ENCODE measurements at places on chromosomes 3 and 15. TPM values are rescaled to one million over a fixed set of nuclear protein-coding genes. Genes with fewer than 3 reads are reported as not detected.

Gene FBXO40
- 0.31 TPM for total RNA-seq

Gene CADM2
- 96.5 TPM for total RNA-seq

Gene SLC12A1
- total RNA-seq: 0.16 TPM

Gene LIPH
- not detected for total RNA-seq

Gene MYD88
- 2.7 TPM for total RNA-seq

Gene ACKR2
- 0.16 TPM for total RNA-seq

Gene GRK7
- not detected for total RNA-seq

- DNase-seq: no peak
These were observed 268.4 kb upstream of the ATP11B start for GRCh38 chr3:182524711-182525401.

DNA sequence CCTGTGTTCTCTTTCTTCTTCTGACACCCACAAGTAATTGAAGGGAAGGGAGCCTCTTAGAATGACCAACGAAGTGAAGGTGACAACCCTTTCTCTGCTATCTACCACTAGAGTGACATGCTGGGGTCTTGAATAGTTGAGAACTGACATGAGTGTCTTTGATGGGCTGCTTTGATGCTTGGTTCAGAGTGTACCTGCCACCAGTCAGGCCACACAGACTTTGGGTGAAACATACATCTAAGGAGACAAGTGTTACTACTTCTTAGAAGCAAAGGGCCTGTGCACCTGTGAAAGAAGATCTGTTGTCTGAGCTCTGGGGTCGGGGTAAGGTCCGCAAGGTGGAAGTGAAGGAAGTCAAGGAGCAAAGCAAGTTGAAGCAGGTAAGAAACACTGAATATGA lies 1040.7 kb upstream of the CFAP20DC start:
- no peak for DNase-seq

DNA sequence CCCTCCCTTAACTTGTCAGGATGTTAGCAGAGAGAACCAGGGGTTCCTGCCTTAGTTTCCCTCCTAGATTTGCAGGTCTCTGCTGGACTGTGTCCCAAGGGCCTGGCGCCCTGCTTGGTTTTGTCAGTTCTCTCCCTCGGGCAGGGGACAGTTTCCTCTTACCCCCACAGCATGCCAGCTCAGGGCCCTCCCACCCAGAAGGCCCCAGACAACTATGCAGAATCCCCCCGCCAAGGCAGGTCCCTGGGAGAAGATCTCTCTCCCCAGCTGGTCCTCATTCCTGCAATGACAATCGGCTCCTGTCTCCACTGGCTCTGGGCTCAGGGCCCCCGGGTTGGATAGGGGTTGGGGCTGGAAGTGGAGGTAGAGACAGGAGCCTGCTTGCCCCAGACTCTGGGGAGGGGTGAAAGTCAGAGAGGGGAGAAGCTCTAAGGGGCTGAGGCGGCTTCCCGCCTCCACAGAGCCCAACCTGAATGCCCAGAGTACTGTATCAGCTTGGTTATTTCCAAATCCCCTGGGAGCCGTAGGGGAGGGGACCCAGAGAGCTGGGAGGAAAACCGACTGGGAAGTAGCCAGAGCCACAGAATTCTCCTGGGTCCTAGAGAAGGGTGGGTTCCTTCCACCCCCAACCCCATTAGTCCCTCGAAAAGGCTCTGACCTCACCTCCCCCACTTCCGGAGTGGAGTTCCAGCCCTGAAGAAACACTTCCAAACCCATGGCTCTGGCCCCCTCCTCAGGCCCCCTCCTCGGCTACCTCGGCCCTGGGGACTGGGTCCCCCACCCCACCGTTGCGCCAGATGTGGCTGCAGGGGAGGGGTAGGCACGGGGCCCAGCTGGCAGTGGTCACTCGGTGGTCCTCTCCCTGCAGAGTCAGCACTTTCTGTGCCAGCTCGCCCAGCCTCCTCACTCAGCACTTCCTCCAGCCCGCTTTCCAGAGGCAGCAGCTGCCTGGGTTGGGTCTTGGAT lies 3.8 kb upstream of the LOXL1 start:
- DNase-seq: no peak

GRCh38 chr3:57298041-57298440 lies 5.6 kb upstream of the ASB14 start:
- DNase-seq: no peak

DNA sequence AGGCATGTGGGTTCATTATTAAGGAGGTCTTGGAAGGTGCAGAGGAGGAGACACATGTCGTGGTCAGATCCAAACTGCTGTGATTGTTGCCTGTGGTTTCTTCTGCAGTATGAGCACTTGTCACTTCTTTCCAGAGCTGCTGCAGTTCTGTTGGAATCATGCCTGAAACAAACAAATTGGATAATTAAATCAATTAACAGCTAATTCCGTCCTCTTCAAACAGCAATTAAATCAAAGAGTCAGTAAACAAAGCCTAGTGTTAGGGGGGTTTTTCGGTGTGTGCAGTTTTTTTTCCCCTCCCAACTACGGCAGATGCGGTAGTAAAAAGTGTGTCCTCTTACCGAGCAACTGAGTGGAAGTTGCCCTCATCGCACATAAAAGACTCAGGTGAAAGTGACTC lies 542.2 kb downstream of the FOXP1 start:
- no peak for DNase-seq

DNA sequence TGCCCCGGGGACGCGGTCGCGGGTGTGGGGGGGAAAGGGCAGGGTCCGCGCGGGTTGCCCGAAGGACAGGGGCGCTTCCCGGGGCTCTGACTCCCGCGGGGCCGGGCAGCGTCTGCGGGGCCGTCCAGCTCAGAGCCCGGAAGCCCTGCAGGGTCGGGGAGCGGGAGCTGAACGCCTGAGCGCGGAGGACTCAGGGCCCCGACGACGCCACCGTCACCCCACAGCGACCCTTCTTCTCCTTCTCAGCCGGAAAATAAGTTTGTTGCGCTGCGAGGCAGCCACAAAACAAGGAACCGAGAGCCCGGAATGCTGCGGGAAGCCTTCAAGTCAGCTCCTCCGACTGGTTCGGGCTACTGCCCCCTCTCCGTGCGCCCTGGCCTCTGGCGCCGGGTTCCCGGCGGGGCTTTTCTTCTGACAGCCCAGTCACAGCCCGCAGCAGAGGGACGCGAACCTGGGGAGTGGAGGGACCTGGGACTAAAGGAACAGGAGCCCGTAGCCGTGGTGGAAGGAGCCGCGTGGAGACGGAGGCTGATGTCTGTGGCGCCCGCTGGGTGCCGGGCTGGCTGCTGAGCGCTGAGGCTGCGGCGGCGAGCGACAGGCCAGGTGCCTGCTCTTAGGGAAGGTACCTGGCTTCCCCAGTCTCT lies 484 bp downstream of the CNTN4 start:
- DNase-seq: peak; percentile 10

GRCh38 chr3:193556841-193557240 lies 2.1 kb upstream of the ATP13A4 start:
- DNase-seq: no peak

DNA sequence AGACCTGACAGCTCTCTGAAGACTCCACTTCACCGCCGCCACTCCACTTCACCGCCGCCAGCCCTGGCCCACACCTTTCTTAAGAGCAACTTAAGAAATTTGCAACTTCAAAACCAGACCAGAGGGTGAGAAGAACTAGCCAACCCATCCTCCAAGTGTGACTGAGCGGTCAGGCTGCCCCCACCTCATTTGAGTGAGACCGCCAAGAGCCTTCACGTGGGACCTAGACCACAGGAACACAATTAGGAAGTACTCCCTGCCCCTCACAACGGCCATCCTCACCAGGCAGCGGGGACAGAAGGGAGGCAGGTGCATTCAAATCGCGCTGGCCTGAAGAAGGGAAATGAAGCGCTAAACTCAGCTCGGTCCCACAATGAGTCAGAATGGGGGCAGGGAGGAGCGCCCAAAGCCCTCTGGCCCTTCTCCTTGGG lies 156.8 kb upstream of the BCL6 start:
- no peak for DNase-seq

DNA sequence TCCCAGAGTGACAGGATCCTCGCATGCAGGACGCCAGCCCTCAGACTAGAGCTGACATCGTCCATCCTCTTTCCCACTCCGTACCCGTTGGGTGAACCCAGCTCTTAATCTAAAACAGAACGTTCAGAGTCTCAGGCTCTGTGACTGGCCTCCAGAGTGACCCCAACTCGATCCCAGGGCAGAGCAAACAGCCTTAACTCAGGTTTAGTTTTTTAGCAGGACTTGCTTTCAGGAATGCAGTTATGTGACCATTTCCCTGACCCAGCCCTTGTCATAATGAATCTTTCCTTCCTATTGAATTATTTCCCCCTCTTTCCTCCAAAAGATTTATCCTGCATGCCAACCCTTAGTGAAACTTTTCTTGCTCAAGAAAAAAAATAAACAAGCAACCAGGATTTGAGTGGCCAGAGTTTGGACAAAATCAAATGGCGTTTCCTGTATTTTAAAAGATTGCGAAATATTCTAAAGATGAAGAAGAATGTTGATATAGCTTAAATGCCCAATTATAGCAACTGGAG lies 47.8 kb upstream of the RARB start:
- no peak for DNase-seq

DNA sequence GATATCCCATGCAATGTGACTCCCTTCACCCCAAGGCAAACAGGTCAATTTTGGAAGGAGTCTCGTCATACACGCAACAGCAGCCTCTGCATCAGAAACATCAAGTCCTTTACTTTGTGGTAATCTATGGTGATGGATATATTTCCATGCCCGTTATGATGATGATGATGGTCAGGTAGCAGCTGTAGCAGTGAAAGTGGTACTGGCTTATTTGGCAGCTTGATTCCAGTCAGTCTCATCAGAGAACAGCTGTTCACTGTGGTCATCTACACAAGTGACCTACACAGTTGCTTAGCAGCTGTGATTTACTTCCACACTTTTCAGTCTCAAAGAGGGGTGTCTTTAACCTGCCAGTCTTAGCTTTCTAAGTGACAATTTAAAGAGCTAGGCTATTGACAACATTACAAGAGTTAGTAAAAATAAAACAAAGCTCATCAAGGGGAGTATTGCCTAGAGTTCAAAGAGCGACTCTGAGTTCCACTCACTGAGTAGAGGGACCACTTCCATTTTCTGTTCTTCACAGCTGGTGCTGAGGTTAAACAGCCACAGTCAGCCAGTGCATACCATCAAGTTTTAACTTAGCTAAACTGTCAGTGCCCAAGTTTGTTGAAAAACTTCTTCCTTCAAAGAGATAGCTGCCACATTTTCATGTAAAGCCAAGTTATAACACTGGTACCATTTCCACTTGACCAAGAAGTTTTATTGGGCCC lies 587.4 kb upstream of the KCNMB2 start:
- DNase-seq: no peak

All from occipital lobe (tissue), 3 donors.